ENCODE measurements at places on chromosomes 3 and 15. TPM values are rescaled to one million over a fixed set of nuclear protein-coding genes. Genes with fewer than 3 reads are reported as not detected.

DNA sequence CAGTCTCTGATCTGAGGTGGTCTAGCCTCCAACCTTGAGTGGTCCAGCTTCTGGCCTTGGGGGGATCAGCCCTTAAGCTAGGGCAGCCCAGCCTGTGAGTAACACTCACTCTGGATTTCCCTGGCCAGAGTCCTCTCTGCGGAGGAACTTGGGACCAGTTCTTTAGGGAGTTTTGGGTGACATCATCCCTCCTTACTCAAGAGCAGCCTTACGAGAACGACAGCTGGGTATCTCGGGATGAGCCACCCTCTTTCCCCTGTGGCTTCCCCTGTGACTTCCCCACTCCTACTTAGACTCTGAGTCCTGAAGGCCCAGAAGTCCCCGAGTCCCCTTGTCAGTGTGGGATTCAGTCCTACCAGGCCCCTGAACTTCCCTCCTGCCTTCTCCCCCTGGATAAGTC is 10.2 kb upstream of the PLXND1 start:
- peak overlapping the region; percentile 52 for H3K27ac ChIP-seq
- peak; percentile 95 for DNase-seq
- H3K36me3 ChIP-seq = no peaks in the 10 kb centered on the region

GRCh38 chr3:56921573-56922453 is 120.1 kb upstream of the ARHGEF3 start:
- no peaks in the 10 kb centered on the region for H3K36me3 ChIP-seq

DNA sequence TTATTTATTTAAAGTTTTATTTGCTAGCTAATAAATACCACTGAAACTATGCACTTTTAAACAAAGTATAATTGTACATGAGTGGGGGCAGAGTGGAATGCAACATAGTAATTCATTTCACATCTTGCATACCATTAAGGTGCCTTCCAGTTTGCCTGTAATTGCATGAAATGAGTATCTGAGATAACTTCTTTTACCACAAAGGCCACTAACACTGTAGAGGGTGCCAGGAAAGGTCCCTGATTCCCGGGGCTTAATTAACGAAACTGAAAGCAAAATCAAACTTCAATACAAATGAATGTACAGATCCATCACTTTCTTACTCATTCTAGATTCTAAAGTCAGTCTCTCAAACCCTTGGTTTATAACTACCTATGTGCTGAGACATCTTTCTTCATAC is 2.1 kb downstream of the CD47 start:
- peaks cover 7% of the 10 kb centered on the region for H3K4me1 ChIP-seq
- H3K27ac ChIP-seq = peak overlapping the region; percentile 67
- H3K4me3 ChIP-seq = peak overlapping the region; percentile 85
- no peaks in the 10 kb centered on the region for H3K27me3 ChIP-seq
- peak; percentile 50 for DNase-seq
- no peaks in the 10 kb centered on the region for H3K36me3 ChIP-seq

SLC38A3 gene
- not detected for total RNA-seq

Data from GM23248 (cell line).